Stimulated activated CD4-positive, alpha-beta T cell treated with anti-CD3 and anti-CD28 coated beads, Interleukin-12 subunit alpha, Interleukin-12 subunit beta, amount 100 ng/mL, for 48 hours (primary cell): ENCODE measurements at places on chromosomes 2 and 18.

- no peak for DNase-seq
Observed at GRCh38 chr2:115285416-115285815, 843.0 kb downstream of the DPP10 start.

GRCh38 chr2:85596026-85596333 lies 435 bp downstream of the RNF181 start:
- no peak for DNase-seq

DNA sequence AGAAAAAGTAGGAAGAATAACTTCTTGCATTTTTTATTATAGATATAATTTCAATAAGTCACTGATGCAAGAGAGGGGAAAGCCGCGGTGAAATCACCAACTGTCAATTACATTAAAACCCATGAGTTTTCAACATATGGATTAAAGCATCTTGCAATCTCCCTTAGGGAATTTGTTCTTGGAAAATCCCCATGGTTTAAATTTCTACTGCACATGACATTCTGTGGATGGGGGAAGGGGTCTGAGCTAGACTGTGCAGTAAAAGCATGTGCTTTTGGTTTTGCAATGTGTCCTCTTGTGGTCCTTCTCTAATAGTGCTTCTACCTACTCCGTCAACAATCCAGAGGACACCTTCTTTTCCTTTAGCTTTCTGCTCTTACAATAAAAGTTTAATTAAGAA lies 894.0 kb downstream of the DCDC2C start:
- no peak for DNase-seq

DNA sequence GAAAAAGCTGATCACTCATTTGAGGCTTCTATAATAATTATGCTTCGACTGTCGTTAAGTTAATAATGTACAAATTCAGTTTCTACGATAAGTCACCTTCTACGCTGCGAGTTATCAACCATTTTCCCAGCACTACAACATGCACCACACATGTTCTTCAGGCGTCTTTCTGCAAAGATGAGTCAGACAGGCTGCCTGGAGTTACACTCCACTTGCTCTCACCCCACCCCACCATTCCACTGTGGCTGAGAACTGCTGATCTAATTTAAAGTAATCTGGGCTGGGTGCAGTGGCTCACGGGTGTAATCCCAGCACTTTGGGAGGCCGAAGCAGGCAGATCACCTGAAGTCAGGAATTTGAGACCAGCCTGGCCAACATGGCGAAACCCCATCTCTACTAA lies 218.6 kb downstream of the DYM start:
- DNase-seq = no peak

DNA sequence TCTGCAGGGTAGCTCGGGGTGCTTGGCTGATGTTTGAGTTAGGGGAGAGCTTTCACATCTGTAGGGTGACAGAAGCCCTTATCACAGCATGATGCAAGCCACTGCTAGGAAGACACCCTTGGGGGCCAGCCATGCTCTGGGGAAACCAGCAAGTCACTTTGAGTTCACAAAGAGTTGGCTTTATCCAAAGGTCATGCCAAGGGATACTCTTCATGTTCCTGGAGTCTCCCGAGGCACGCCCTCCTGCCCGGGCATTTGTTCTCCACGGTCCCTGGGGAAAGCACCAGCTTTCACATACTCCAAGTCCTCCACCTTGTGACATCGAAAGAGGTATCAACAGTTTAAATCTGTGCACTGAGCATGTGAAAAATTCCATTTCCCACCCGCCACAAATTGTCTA lies 227.7 kb downstream of the VAPA start:
- DNase-seq = no peak
